ENCODE measurements at places on chromosomes 12 and 14.

- DNase-seq: no peak
Measured at GRCh38 chr12:108699955-108700563, 31.3 kb downstream of the CORO1C start.

GRCh38 chr14:35335388-35336092, 43.4 kb downstream of the PSMA6 start:
- no peak for DNase-seq

DNA sequence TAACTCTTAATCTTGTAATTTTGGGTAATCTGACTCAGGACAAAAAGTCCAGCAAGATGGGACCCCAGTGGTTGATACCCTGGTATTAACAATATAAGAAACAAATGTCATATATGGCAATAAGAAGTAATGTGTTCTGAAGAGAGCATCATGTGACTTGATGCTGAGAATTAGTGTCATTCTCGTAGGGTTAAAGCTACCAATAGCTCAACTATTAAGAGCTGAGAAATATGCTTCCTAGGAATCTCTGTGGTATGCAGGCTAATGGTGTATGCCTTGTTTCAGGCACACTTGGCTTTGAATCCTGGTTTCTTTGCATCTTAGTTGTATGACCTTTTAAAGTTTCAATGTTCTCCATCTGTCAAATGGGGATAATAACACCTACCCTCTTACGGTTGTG, 9.1 kb downstream of the MYRFL start:
- DNase-seq: no peak

- no peak for DNase-seq
Measured at GRCh38 chr12:14931359-14931758, 7.0 kb downstream of the ERP27 start.

GRCh38 chr14:57314396-57315089, 45.8 kb downstream of the AP5M1 start:
- no peak for DNase-seq

- DNase-seq: peak; percentile 23
Measured at GRCh38 chr12:127363392-127363791, 903.6 kb upstream of the TMEM132C start.

GRCh38 chr14:63091394-63091996, 46.2 kb upstream of the KCNH5 start:
- no peak for DNase-seq

DNA sequence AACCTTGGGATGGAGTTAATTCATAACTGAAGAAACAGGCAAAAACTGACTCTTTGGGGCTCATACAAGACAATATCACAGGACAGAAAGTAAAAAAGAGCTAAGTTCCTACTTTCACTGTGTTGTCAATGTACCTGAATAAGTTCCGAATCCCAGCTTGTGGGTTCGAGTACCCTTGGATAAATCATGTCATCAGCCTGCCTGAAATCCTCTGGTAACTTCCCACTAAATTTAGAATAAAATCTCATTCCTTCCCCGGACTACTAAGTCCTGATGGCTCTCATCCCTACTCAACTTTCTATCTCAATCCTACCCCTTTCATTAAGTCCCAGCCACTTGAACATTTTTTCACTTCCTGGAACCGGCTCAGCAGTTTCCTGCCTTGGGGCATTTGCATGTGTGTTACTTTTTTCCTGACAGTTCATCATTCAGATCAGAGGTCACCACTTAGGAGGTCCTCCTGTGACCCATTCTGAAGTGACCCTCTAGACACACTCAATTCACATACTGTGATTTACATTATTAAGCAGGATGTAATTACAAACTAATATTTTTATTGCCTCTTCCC, 12.7 kb downstream of the ERP29 start:
- no peak for DNase-seq

DNA sequence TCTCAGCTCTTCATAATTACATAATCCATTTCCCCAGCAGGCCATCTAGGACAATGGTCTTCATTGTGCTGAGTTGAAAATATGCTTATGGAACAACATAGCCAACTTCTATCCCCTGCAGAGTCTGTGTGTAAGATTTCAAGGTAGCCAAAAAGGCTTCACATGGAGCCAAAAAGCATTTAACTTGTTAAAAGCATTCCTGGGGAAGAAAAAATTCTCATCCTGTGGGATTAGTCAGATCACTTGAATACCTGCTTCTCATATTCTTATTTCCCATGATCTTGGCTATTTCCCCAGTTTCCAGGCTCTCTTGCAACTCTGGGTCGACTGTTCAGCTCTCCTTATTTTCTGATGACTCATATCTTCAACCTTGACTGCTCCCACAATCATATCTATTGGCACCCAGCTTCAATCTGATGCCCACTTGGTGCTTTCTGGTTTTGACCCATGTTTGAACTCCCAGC, 178.9 kb downstream of the KLHL28 start:
- DNase-seq: no peak

DNA sequence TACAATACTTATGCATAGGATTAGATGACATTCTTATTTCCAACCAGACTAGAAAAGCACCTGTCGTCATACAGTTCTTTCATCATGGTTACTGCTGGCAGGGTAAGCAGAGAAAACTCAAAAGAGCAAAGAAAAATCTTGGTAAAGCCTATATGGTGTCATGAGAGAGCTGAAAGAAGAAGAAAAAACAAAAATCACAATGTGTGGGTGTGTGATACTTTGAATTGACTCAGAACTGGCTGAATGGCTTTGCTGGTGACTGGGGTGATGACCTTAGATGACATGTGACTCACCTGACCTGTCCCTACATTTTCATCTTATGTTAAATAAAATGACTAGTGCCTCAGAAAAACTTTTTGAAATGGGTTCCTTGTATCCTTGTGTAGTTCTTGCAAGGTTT, 278.1 kb upstream of the LMO3 start:
- no peak for DNase-seq

GRCh38 chr12:81224626-81225025, 146.7 kb downstream of the ACSS3 start:
- DNase-seq: no peak

GRCh38 chr14:99679543-99679942, 4.6 kb upstream of the CYP46A1 start:
- no peak for DNase-seq

DNA sequence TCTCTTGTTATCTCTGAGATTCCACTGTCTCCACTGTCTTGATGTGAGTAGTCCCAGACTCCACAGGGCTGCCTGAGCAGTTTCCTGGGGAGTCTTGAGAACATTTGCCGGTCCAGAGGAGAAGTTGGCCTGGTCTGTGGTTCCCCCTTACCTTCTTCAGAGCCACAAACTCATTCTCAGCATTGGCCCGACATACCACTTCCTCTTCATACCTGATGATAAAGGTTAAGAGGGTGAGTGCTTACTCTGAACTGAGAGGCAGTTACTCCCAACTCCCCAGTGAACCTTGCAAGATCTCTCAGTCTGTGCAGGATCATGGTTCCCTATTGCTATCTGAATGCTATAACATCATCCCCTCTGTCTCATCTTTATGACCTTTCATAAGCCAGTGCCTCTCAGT, 2.6 kb downstream of the KRT84 start:
- no peak for DNase-seq

GRCh38 chr12:70230934-70231606, 12.2 kb upstream of the CNOT2 start:
- no peak for DNase-seq

DNA sequence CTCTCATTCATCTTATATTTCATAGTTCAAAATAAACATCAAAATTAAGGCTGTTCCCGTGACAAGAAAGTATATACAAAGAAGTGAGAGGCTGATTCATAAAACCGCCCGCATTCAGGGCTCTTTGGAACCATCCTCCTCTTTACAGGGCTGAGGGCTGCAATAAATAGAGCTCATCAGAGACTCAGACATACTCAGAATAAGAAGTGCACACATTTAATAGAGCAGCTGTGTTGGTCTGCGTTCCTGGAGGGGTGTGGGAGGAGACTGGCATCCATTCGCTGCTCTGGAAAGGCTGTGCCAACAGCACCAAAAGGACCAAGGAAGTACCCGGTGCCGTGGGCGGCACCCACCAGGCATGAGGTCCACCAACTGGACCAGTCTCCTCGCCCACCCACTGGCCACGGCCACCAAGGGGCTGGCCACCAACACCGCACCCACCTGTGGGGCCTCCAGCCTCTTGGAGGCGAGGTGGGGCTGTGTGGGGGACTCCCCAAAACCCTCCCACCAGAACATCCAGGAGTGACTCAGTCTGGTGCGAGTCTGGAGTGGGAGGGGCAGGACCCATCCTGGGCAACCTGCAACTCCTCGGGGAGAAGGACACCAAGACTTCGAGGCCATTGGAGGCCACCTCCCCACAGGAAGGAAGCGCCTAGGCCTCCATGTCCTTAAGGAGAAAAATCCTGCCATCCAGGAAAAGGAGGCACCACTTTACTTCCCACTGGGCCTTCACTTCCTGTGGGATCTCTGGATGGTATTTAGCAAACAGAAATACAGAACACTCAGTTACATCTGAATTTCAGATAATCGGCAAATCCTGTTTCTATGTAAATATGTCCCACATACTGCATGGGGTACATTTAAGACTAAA, 32.7 kb downstream of the VCPKMT start:
- no peak for DNase-seq

- DNase-seq: no peak
Measured at GRCh38 chr12:108060067-108060466, 69.0 kb upstream of the WSCD2 start.

Measured in HCEC 1CT (cell line).